OCI-LY7 (cell line): ENCODE measurements at places on chromosomes 1 and 21. TPM values are rescaled to one million over a fixed set of nuclear protein-coding genes. Genes with fewer than 3 reads are reported as not detected.

Gene NTNG1
- total RNA-seq = 5.9 and 6.2 TPM in 2 replicates

DNA sequence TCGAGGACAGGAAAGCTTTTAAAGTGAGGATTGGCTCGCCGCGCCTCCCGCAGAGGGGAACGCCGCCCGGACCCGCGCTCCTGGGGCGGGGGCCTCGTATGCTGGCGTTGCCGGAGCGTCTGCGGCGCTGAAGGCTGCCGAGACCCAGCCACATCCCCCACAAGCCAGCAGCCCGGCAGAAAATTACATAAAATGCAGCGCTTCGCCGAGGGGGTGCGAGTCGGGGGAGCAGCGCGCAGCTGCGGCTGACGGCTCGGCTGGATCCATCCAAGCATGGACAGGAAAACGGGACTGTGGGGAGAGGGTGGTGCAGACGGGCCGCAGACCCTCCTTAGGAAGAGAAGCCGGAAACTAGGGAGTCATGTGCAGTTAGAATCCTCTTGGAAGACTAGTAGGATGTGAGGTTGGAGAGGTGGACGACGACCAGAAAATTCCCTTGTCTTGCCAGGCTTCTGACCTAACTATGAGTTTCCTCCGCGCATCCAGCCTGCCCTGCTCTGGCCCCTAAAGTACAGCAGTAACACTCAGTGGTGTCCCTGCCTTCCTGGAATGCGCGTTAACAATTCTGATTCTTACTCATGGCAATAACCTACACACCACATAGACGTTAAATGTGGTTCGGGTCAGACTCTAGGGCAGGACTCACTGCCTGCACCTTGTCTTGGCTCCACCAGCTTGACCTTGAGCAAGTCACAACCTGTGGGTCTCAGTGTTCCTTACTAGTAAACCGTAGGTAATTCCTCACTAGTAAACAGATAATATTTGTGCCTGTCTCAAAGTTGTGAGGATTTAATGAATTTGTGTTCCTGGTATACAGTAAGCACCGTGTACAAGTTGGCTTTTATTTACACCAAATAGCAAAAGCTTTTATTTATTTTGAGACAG lies 953 bp upstream of the BRWD1 start:
- peak; percentile 73 for DNase-seq

GRCh38 chr1:2535455-2535854 lies 5.4 kb upstream of the HES5 start:
- DNase-seq = no peak

Gene TDRD5
- total RNA-seq = not detected in 2 replicates

Gene HOOK1
- not detected in 2 replicates for total RNA-seq

DNA sequence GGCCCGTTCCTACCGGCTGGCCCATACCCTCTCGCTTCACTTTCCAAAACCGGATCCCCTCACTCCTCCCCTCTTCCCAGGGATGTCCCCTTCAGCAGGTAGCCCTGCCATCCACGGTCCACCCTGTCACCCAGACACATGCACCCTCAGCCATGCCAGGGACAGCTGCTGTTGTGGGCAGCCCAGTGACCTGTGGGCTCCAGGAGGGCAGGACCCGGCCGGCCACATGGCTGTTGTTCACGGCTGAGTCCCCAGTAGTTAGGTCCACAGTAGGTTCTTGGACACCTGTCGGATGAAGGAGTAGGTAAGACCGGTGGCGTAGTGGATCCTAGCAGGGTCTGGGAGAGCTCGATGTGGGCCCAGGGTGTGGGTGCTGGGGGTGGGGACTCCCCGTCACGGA lies 12.5 kb downstream of the SPSB1 start:
- no peak for DNase-seq
